ENCODE measurements at places on chromosomes 3 and 15. TPM values are rescaled to one million over a fixed set of nuclear protein-coding genes. Genes with fewer than 3 reads are reported as not detected.

Gene ZWILCH
- 9.1 TPM for total RNA-seq

Gene CEP97
- total RNA-seq: 5.1 TPM

Gene CADM2
- total RNA-seq: 2.5 TPM

Gene DUOXA1
- 0.67 TPM for total RNA-seq

Gene GADL1
- not detected for total RNA-seq

- DNase-seq: no peak
These were observed 8.3 kb upstream of the VILL start for GRCh38 chr3:37982331-37982730.

DNA sequence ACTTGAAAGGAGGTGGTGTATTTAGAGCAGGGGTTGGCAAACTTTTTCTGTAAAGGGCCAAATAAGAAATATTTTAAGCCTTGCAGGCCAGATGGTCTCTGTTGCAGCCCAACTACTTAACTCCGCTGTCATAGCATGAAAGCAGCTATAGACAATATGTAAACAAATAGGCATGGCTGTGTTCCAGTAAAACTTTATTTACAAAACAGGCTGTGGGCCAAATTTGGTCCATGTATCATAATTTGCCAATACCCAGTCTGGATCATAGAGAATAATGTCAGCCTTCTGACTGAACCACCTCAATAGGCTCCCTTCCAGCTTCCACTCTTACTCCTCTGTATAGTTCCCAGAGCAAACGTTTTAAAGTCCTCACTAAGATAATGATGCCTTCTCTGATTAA, 638.8 kb upstream of the CFAP20DC start:
- DNase-seq: no peak

DNA sequence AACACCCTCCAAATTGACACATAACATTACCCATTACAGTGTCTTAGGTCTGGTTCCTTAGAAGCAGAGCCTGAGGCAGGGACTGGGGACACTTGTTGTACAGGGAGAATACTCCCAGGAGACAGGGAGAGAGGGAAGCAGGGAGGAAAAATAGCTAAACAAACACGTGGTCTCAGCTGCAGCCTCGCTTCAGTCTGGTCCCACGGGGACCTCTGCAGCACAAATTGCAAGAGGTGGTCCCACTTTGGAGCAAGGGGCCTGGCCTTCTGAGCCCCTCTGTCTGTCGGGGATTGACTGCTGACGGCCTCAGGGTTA, 25.0 kb upstream of the PLA2G4D start:
- DNase-seq: no peak

GRCh38 chr15:50232791-50233190, 32.7 kb downstream of the HDC start:
- no peak for DNase-seq

- DNase-seq: no peak
These were observed 461 bp downstream of the COPB2 start for GRCh38 chr3:139388821-139389551.
